ENCODE measurements at places on chromosomes 12 and 14.

DNA sequence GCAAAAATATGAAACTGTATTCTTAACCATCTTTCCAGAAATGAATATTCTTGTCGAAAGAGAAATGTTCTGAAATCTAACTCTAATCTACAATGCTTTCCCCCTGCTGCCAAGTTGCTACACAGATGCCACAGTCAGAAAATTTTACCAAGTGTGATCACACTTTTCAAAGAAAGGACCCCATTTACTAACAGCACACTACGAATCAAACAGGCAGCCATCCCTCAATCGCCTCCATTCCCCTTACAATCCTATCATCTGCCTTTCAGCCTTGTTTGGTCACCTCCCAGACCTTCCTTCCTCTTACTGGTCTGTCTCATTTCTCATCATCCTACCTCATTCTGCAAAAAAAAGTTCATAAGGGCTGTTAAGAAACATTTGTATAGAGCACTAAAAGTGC, 190.1 kb downstream of the MED13L start:
- H3K4me1 ChIP-seq = peaks cover 5% of the 10 kb centered on the region
- no peaks in the 10 kb centered on the region for H3K27me3 ChIP-seq
- no peaks in the 10 kb centered on the region for H3K36me3 ChIP-seq
- H3K4me3 ChIP-seq = no peak overlapping the region

- no peak overlapping the region for H3K4me3 ChIP-seq
- no peaks in the 10 kb centered on the region for H3K27me3 ChIP-seq
- DNase-seq = no peak
- no peak overlapping the region for H3K27ac ChIP-seq
- H3K4me1 ChIP-seq = peaks cover 5% of the 10 kb centered on the region
These were observed 76.9 kb downstream of the ESR2 start for GRCh38 chr14:64217308-64217707.

DNA sequence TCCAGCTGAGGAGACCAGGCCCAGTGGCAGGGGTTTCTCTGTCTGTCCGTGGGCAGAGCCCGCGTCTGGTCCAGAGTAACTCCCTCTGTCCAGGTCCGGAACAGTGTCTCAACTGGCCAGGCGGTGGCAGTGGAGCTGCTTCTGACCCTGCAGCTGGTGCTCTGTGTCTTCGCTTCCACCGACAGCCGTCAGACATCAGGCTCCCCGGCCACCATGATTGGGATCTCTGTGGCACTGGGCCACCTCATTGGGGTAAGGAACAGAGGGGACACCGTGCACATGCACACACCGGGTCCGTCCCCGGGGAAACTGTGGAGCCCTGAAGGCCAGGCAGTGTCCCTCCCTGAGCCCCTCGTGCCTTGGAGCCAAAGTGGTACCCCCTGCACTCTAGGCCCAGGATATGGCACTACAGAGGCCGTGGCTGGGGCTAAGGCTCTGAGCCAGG, 1.5 kb downstream of the AQP6 start:
- H3K4me3 ChIP-seq = no peak overlapping the region
- DNase-seq = peak; percentile 58
- no peaks in the 10 kb centered on the region for H3K36me3 ChIP-seq
- peaks cover 29% of the 10 kb centered on the region for H3K27me3 ChIP-seq
- peaks cover 2% of the 10 kb centered on the region for H3K4me1 ChIP-seq

DNA sequence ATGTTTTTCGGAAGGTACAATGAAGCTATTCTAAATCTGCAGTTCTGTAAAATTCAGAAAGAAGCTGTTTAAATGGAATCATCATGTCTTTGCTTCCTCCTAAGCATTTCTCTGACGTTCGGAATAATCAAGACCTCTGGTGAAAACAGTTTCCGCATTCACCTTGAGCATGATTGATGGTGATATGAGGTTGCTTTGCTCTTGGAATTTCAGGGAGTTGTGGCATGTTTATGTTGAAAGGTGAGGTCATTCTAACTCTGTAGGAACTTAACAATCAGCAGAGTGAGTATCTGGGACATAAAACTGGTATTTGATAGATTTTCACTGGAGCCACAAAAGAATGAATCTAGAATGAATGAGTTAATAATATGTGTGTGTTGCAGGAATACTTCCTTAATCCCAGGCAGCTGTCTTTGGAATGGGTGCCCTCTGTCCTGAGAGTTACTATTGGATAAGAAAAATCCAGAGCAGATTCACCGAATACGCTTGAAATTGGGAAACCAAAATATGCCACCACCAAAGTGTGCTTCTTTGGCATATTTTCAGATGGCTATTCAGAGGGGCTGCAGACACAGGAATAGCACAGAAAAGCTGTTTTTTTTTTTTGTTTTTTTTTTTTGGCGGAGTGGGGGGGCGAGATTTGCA, 599.1 kb downstream of the CCER1 start:
- H3K27me3 ChIP-seq = no peaks in the 10 kb centered on the region
- no peaks in the 10 kb centered on the region for H3K4me1 ChIP-seq
- H3K36me3 ChIP-seq = no peaks in the 10 kb centered on the region
